Small intestine (tissue), 16 donors: ENCODE measurements at places on chromosomes 5 and 9. TPM values are rescaled to one million over a fixed set of nuclear protein-coding genes. Genes with fewer than 3 reads are reported as not detected.

The INSYN2B gene
- polyA plus RNA-seq: 0.01 TPM

- H3K27me3 ChIP-seq: no peaks in the 10 kb centered on the region
- DNase-seq: peak; percentile 16
- H3K27ac ChIP-seq: no peak overlapping the region
Observed at GRCh38 chr5:134252671-134253070, 26.8 kb upstream of the PPP2CA start.

DNA sequence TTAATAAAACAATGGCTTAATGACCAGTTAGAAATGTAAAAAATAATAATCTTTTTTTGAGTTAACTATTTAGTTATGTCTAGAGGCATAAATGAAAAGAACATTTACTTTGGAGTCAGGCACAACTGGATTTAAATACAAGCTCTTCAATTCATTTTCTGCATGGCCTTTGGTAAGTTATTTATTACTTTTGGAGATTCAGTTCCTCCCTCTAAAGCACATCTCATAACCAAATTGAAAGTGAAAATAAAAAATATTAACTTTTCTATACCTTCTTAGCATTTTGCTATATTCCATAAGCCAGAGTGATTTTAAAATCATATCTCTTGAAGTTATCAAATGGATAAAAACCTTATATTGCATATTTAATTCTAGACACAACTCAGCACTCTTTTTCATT lies 434.9 kb upstream of the SMARCA2 start:
- H3K27ac ChIP-seq: no peak overlapping the region
- no peaks in the 10 kb centered on the region for H3K4me1 ChIP-seq
- H3K36me3 ChIP-seq: no peaks in the 10 kb centered on the region
- no peak overlapping the region for H3K4me3 ChIP-seq

DNA sequence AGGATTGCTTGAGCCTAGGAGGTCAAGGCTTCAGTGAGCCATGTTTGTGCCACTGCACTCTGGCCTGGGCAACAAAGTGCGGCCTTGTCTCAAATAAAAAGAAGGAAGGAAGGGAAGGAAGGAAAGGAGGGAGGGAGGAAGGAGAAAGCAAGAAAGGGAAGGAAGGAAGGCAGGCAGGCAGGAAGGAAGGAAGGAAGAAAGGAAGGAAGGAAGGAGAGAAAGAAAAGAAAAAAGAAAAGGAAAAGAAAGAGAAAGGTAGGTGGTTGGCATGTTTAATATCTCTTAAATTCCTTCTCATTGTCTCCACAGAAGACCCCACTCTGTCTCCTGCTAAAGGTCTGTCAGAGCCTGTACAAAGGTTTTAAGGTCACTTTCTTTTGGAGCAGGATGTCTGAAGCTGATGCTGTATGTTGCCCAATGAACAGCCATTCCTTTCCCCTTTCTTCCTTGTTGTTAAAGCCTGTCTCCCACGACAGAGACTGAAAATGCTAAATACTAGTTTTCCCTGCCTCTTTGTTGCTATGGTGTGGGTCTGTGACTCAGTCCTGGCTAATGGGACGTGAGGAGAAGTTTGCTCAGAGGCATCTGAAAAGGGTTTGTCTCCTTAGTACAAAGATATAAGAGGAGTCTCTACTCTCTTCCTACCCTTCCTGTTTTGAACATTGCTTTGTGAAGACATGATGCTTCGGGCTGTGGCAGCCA lies 213.3 kb downstream of the PCSK1 start:
- H3K4me1 ChIP-seq: no peaks in the 10 kb centered on the region
- H3K27me3 ChIP-seq: no peaks in the 10 kb centered on the region

DNA sequence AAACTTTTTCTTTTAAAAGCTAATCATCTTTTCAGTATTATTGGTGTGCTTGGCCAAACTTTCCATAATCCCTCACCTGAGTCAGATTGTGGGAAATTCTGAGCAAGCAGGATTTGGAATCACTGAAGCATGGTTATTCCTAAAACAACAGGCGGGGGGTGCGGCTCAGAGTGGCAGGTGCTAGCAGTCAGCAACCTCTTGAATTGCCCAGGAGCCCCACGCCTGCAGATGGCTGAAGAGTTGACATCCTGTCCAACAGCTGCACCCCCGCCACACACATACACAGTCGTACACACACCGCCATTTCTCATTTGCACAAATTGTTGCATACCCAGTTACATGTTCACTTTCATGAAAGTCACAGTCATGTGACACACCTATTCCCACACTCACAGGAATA lies 96.6 kb downstream of the LHX2 start:
- no peak overlapping the region for H3K27ac ChIP-seq
- no peak for DNase-seq
- no peaks in the 10 kb centered on the region for H3K27me3 ChIP-seq
- H3K4me3 ChIP-seq: no peak overlapping the region
- no peaks in the 10 kb centered on the region for H3K36me3 ChIP-seq
- no peaks in the 10 kb centered on the region for H3K4me1 ChIP-seq

The TRAF1 gene
- polyA plus RNA-seq: 1.1 TPM

The CLK4 gene
- 8.2 TPM for polyA plus RNA-seq

DNA sequence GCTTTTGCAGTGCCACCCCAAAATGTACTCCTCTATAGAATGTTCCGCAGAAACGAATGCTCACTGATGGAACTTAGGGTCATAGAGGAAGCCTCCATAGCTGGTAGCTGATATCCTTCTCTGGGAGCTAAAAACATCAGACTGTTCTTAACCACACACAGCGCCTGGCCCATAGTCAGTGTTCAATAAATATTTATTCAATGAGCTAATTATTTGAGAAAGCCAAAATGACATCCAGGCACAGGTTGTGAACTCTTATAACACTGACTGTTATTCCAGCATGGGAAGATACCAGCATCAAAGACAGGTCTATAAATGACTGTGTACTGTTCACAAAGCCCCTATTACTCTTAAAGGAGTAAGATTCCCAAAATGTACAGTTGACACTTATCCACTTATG lies 12.9 kb downstream of the GDF9 start:
- H3K36me3 ChIP-seq: no peaks in the 10 kb centered on the region
- H3K27me3 ChIP-seq: no peaks in the 10 kb centered on the region
- no peak for DNase-seq
- H3K4me1 ChIP-seq: no peaks in the 10 kb centered on the region
- no peak overlapping the region for H3K27ac ChIP-seq

DNA sequence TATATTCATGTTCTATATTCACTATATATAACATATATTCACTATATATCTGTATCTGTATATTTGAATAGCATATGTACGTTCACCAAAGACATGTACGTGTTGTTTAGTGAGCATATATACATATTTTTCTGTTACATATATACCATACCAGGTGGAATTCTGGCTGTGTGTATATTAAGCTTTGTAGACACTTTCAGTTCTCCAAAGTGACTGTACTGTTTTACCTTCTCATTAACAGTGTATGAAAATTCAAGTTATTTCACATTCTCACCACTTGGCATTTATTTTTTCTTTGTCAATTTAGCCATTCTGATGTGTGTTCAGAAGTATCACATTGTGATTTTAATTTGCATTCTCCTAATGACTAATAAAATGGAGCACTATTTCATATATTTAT lies 52.2 kb downstream of the DROSHA start:
- no peak for DNase-seq
- no peaks in the 10 kb centered on the region for H3K27me3 ChIP-seq
- no peak overlapping the region for H3K27ac ChIP-seq
- H3K36me3 ChIP-seq: peaks cover 20% of the 10 kb centered on the region
- no peak overlapping the region for H3K4me3 ChIP-seq

GRCh38 chr9:126386088-126386487 lies 59.5 kb downstream of the MVB12B start:
- no peak overlapping the region for H3K27ac ChIP-seq
- no peaks in the 10 kb centered on the region for H3K4me1 ChIP-seq
- DNase-seq: peak; percentile 34

The PCDHAC2 gene
- polyA plus RNA-seq: not detected

The SERF1A gene
- not detected for polyA plus RNA-seq

- H3K36me3 ChIP-seq: no peaks in the 10 kb centered on the region
- no peaks in the 10 kb centered on the region for H3K4me1 ChIP-seq
- H3K27ac ChIP-seq: no peak overlapping the region
- no peaks in the 10 kb centered on the region for H3K27me3 ChIP-seq
Observed at GRCh38 chr5:65555287-65555686, 7.7 kb downstream of the CENPK start.

- H3K27me3 ChIP-seq: no peaks in the 10 kb centered on the region
- no peak for DNase-seq
- H3K4me1 ChIP-seq: no peaks in the 10 kb centered on the region
- H3K27ac ChIP-seq: no peak overlapping the region
- no peaks in the 10 kb centered on the region for H3K36me3 ChIP-seq
Observed at GRCh38 chr5:94615862-94616261, 2.5 kb downstream of the KIAA0825 start.

DNA sequence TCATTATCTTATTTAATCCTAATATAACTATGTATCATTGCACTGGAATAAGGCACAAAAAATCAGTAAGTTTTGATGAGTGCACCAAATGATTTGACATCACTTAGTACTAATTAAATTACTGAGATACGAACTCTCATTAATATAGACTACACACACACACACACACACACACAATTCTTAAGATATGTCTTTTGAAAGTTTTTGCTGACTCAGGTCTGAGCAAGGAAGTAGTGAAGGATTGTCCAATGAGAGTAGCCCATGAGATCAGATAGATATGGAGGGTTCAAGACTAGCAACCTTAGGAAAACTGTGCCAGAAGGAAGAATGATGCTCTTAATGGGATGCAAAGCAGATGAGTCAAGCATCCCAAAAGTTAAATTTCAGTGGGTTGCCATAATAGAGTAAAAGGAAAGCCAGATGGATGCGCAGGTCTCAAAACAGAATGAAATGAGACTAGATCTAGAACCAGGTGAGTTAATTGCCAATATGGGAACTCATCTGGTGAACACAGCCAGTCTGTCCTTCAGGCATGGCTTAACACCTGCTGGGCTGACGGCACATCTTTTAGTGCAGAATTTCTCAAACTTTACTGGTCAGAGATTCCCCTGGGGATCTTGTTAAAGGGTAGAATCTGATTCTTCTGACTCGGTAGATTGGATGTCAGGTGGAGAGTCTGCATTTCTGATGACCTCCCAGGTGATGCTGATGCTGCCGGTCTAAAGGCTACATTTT lies 197.0 kb upstream of the NR4A3 start:
- no peaks in the 10 kb centered on the region for H3K4me1 ChIP-seq
- DNase-seq: no peak
- H3K36me3 ChIP-seq: no peaks in the 10 kb centered on the region
- H3K4me3 ChIP-seq: no peak overlapping the region
- no peak overlapping the region for H3K27ac ChIP-seq

DNA sequence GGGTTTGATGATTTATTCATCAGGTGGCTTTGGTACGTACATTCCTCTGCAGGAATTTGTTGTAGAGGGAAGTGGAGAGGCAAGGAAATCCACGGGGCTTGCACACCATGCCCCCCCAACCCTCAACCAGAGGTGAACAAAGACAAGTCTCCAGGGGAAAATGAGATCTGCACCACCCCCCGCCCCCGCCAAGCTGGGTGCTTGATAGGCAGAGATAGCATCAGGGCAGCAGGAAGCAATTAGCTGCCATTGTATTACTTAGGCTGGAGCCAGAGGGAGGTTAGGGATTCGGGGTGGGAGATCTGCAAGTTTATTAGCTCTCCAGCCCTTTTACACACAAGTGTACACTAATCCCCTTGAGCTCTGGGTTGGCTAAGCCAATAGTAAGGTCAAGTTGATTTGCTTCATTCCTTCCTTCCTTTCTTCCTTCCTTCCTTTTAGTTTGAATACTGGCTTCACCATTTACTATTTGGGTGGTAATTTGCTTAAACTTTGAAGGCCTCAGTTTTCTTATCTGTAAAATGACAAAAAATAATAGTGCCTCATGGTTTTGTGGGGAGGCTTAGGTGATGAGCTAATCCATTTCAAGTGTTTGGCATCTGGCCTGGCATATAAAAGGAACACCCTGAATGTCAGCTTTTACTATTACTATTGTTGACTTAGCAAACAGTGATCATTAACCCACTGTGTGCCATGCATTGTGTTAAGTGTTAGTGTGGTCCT lies 34.1 kb downstream of the SPRY4 start:
- H3K27ac ChIP-seq: no peak overlapping the region
- no peak overlapping the region for H3K4me3 ChIP-seq
- no peaks in the 10 kb centered on the region for H3K36me3 ChIP-seq

DNA sequence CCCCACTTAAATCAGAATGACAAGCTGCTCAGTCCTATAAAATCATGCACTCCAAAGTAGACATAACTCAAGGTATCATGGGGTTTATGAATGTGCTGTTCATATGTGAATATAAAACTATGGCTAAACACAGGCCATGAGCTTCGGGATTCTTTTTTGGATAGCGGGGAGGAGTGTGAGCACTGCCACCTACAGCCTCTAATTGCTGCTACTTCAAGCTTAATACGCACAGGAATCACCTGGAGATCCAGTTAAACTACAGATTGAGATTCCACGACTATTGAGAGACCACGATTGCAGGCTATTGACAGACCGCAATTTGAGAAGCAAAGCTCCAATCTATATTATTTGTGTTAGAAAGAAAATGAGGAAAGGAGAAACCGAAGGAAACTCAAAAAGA lies 231.6 kb downstream of the MCTP1 start:
- no peak for DNase-seq
- H3K4me1 ChIP-seq: no peaks in the 10 kb centered on the region
- H3K36me3 ChIP-seq: no peaks in the 10 kb centered on the region
- H3K27me3 ChIP-seq: no peaks in the 10 kb centered on the region

The CDC25C gene
- polyA plus RNA-seq: 0.54 TPM

DNA sequence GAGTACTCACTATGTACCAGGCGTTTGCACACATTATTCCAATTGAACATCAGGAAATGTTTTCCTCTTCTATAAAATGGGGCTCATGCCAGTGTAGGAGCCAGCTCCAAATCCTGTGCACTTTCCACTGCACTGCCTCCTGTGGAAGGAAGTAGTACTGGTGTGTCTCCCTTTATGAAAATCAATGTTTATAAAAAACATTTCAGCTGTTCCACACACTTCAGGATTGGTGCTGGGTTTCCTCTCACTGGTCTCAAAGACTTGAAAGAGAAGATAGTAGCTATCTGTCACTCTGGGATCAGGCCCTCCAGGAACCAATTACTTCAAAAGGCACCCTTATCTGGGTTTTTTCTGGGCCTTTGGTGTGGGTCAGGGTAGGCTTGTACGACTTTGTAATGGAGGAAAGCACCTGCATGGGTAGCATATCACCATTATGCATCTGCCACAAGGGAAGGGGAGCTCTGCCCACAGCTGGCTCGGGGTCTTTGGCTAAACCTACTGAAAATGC lies 32.5 kb downstream of the RAB14 start:
- H3K4me1 ChIP-seq: no peaks in the 10 kb centered on the region
- no peak overlapping the region for H3K27ac ChIP-seq
- no peak for DNase-seq
- no peak overlapping the region for H3K4me3 ChIP-seq
